Dermis blood vessel endothelial cell (primary cell): ENCODE measurements at places on chromosomes 2 and 18. TPM values are rescaled to one million over a fixed set of nuclear protein-coding genes. Genes with fewer than 3 reads are reported as not detected.

The SLC16A14 gene
- under 0.01 and 0.09 TPM in 2 replicates for total RNA-seq

The SERPINB11 gene
- total RNA-seq: not detected in 2 replicates

The DHRS9 gene
- total RNA-seq: 0.19 TPM in 1 of 2 replicates, not detected in the other

The CCDC85A gene
- total RNA-seq: 15.8 and 21.4 TPM in 2 replicates

The HMSD gene
- total RNA-seq: not detected in 2 replicates

The INSIG2 gene
- 15.5 and 22.9 TPM in 2 replicates for total RNA-seq

The C2orf92 gene
- total RNA-seq: 0.88 and 3.4 TPM in 2 replicates

The DTNA gene
- total RNA-seq: 2.6 and 2.9 TPM in 2 replicates

The CAPN14 gene
- total RNA-seq: 0.05 TPM in 1 of 2 replicates, not detected in the other

The DTYMK gene
- 36.2 and 68.2 TPM in 2 replicates for total RNA-seq

The SLC19A3 gene
- 0.14 TPM in 1 of 2 replicates, not detected in the other for total RNA-seq

The SPC25 gene
- total RNA-seq: 2.6 and 6.4 TPM in 2 replicates

The SKA1 gene
- 4.6 and 18.0 TPM in 2 replicates for total RNA-seq

The ATOH8 gene
- 42.3 and 58.4 TPM in 2 replicates for total RNA-seq

The BMP10 gene
- not detected in 2 replicates for total RNA-seq

The MC4R gene
- not detected in 2 replicates for total RNA-seq

The TEKT4 gene
- total RNA-seq: not detected in 2 replicates

The SELENOI gene
- total RNA-seq: 16.7 and 17.9 TPM in 2 replicates

The WDR7 gene
- 28.1 and 38.8 TPM in 2 replicates for total RNA-seq

The COL4A3 gene
- total RNA-seq: under 0.01 TPM in 2 replicates

The LANCL1 gene
- 20.6 and 33.3 TPM in 2 replicates for total RNA-seq

The ATG9A gene
- 46.5 and 75.4 TPM in 2 replicates for total RNA-seq

The CPO gene
- total RNA-seq: not detected in 2 replicates

The VIL1 gene
- not detected in 2 replicates for total RNA-seq

The ABCG8 gene
- not detected in 2 replicates for total RNA-seq

The EPG5 gene
- total RNA-seq: 19.2 and 23.3 TPM in 2 replicates

The FHOD3 gene
- 0.14 and 0.34 TPM in 2 replicates for total RNA-seq

The AKAIN1 gene
- not detected in 2 replicates for total RNA-seq

The ABHD1 gene
- not detected in 2 replicates for total RNA-seq

The HSBP1L1 gene
- total RNA-seq: 5.2 and 10.9 TPM in 2 replicates

The C2orf15 gene
- 0.37 TPM in 1 of 2 replicates, not detected in the other for total RNA-seq

The NT5C1B gene
- total RNA-seq: not detected in 2 replicates

The C1QL2 gene
- not detected in 2 replicates for total RNA-seq

The FMNL2 gene
- 44.4 and 60.6 TPM in 2 replicates for total RNA-seq

The RNU2-63P gene
- total RNA-seq: not detected in 2 replicates

The PLCL1 gene
- total RNA-seq: 0.51 and 0.68 TPM in 2 replicates

The SPATA3 gene
- not detected in 2 replicates for total RNA-seq

The SGPP2 gene
- 0.05 and 0.17 TPM in 2 replicates for total RNA-seq

The LIMS3 gene
- 6.0 and 9.4 TPM in 2 replicates for total RNA-seq
